Stimulated activated CD4-positive, alpha-beta T cell treated with anti-CD3 and anti-CD28 coated beads, Interleukin-2, amount 100 ng/mL, for 24 hours (primary cell): ENCODE measurements at places on chromosomes 5 and 9.

GRCh38 chr9:84570482-84571154 lies 98.9 kb upstream of the NTRK2 start:
- DNase-seq, result no peak

DNA sequence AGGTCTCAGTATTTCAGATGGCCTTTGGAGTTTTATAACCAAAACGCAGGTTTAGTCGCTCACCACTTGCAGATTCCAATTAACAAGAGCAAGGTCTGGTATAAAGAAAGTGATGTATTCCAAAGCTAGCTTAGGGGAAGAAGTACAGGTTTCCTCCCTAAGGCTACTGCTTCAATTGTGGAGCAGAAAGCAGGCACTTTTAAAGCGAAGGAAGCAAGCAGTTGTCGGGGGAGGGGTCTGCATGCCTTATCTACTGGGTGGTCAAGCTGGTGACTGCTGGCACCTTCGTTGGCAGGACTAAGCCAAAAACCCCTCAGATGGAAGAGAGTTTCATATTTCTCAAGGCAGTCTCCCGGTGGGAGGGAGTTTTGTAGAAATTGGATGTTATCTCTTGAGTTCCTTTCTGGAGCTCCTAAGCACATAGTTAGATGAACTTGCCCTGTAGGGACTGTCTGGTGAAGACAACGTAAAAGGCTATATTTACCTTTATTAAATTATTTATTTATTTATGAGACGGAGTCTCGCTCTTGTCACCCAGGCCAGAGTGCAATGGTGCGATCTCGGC lies 1.6 kb upstream of the TMEM245 start:
- no peak for DNase-seq

GRCh38 chr5:178320281-178320855 lies 87.8 kb upstream of the PHYKPL start:
- DNase-seq, result no peak

DNA sequence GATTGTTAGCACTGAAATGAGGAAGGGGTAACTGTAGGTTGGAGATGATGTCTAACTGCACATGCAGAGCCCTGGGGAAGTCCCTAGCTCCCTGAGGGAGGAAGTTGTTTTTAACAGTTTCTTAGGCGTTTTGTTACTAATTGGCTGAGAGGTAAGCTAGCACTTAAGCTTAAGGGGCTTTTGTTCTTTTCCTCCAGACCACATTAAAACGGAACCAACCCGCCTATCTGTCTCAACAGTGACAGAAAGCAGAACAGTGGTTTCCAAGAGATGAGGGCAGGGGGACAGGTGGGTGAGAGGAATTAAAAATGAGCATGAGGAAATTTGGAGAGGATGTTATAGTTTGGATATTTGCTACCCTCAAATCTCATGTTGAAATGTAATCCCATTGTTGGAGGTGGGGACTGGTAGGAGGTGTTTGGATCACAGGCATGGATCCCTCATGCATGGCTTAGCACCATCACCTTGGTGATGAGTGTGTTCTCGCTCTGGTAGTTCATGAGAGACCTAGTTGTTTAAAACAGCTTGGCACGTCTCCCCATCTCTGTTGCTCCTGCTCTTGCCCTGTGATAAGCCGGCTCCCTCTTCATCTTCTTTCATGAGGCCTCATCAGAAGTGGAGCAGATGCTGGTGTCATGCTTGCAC lies 38.9 kb downstream of the LYRM7 start:
- DNase-seq, result peak; percentile 12
